Brain pericyte (primary cell): ENCODE measurements at places on chromosomes 2 and 18.

- DNase-seq = no peak
These were observed 544 bp downstream of the LRATD1 start for GRCh38 chr2:14633061-14633460.

- DNase-seq = no peak
These were observed 470.9 kb downstream of the MBD2 start for GRCh38 chr18:53753601-53754000.

DNA sequence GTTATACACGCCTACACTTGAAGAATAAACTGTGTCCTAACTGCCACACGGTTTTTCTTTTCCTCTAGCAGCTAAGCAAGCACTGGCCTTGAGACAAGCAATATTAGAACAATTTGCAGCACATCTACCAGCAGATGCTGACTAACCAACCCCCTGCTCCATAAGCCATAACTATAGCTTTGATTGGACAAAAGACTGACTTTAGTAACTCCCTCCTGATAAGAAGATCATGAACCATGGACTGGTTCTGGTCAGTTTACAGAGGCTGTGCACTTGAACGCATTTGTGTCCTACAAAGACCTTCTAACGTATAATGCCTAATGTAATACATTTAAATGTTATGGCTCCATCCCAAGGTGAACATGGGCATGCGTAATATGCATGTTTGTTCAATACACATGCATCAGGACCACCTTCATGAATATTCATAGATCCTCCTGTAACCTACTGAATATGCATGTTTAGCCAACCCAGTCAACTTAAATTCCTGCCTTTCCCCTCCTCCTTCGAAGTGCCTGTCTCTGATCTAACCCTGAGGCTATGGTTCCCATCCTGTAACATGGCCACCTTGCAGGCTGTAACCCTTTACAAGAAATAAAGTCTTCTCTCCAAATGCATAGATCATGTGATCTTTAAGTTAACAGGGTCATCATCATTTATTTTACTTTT lies 26.5 kb downstream of the SLC4A5 start:
- no peak for DNase-seq

GRCh38 chr18:44582456-44582855 lies 98.2 kb upstream of the SETBP1 start:
- DNase-seq = peak; percentile 26

GRCh38 chr2:167196461-167197252 lies 308.4 kb downstream of the XIRP2 start:
- no peak for DNase-seq

- DNase-seq = no peak
These were observed 48.8 kb downstream of the ANKRD44 start for GRCh38 chr2:197261808-197262226.

DNA sequence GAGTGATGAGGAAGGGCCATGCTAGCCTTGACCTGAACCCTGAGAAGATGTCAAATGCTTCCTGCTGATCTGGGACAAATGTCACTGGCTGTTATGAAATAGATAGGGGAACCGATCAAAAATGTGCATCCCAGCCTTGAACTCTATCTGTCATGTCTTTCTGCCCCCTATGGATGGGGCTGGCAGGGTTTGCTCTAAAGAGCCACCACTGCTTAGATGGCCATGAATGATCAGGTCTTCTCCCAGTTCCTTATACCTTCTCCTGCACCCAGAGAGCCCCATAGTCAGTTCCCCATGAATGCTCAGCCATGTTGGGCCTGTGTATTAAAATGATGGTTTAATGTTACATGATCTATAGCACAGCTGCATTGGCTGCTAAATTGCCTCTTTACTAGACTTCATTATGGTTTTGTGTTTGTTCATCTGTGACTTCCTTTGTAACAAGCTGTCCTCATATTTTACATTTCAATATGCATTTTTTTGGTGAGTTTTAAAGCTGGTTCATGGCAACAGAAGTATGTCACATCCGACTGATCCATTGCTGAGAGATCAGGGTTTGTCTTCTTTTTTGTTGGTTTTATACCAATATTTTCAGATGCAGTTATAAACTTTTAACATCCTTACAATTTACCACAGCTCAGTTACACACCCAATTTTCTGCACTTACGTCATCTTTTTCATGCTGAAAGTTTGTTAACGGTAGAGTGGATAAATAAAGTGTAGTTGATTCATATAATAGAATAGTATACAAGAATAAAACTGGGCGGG lies 56.3 kb upstream of the SMAD2 start:
- DNase-seq = no peak
